Muscle of leg (tissue), 16 donors: ENCODE measurements at places on chromosomes 11 and 22. TPM values are rescaled to one million over a fixed set of nuclear protein-coding genes. Genes with fewer than 3 reads are reported as not detected.

DNA sequence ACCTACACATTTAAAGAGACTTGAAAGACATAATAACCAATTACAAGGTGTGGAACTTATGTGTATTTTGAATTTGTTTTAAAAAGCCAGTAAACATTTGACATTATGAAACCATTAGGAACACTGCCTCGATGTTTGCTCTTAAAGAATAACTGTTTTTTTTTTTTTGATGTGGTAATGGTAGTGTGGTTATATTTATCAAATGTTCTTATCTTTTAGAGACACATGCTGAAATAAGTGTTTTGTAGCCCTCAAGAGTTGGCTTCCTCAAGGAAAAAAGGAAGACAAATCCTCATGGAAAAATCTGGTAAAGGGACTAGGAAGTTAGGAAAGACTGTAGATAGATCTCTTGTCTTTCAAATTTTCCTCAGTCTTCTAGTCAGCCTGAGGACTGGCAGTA, 2.2 kb upstream of the ABTB2 start:
- no peak for DNase-seq

DNA sequence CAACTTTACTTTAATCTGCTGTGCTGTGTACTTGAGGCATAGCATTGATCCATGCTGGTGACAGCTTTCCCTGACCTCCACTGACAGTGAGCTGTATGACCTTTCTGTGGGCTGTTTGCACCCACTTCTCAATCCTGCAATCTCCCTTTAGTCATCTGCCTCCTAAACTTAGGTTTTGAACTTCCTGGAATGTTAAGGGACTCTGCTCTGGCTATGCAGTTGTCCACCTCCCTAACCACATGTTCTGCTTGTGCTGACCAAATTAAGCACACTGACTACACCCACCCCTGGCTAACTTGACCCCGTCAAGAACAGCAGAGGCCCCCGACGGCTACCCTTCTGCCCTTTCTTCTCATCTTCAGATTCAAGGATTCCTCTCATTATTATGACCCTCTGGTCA, 89.1 kb upstream of the NTM start:
- no peak for DNase-seq

- no peak for DNase-seq
These were observed 61.6 kb upstream of the KCNQ1OT1 start for GRCh38 chr11:2761131-2762030.

RTN4R gene
- polyA plus RNA-seq = 11.7 TPM

CYTH4 gene
- 9.6 TPM for polyA plus RNA-seq
